T-helper 1 cell (primary cell): ENCODE measurements at places on chromosomes 1 and 21.

GRCh38 chr1:6757719-6758435 is 27.4 kb upstream of the CAMTA1 start:
- DNase-seq, result no peak

- no peak for DNase-seq
Measured at GRCh38 chr1:1434824-1435105, 725 bp upstream of the VWA1 start.

DNA sequence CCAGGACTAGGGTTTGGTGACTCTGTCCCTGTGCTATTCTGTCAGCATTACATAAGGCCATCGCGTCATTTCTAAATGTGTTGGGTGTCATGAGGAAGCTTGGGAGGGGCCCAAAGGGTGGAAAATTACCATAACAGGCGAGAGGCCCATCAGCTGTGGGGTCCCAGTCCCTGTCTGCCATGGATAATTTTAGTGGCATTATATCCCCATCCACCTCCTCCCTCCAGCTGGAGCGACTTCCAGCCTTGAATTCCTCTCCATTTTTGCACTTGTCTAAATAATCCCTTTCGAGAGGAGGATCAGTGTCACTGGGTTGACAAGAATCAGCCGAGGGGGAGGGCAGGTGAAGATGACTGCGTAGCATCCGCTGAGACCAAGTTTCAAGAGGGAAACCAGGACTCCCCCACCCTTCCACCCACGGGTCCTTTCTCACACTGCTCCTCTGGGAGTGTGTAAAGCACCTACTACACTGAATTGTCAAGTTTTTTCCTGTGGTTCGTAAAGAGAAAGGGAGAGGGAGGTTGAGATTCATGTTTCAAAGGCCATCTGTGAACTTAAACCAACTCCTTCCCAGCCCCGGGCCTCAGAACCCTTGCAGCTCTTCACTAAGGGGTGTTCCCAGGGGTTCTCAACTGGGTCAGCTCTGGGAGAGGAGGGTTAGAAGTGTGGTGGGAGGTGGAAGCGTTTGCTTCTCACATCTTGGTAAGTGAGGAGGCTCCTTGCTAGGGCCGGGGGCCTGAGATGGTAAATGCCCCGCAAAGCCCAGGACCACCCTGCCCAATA is 29.2 kb downstream of the VASH2 start:
- DNase-seq, result no peak

DNA sequence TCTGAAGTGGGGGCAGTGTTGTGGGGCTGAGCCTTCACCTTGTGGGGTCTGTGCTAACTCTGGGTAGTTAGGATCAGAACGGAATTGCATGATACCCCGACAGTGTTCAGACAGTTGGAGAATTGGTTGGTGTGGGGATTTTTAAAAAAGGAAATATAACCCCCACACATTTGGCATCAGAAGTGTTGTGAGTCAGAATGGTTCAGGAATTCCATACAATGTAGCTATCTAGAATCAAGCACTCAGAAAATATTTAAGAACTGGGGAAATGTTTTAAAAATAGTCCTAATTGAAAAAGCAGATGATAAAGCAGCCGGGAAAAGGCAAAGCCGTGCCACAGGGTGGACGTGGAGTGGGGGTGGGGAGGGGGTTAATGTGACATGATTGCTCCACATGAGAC is 6.5 kb upstream of the S100A7 start:
- no peak for DNase-seq

GRCh38 chr1:92085727-92086126 is 5.6 kb downstream of the BTBD8 start:
- DNase-seq, result no peak

DNA sequence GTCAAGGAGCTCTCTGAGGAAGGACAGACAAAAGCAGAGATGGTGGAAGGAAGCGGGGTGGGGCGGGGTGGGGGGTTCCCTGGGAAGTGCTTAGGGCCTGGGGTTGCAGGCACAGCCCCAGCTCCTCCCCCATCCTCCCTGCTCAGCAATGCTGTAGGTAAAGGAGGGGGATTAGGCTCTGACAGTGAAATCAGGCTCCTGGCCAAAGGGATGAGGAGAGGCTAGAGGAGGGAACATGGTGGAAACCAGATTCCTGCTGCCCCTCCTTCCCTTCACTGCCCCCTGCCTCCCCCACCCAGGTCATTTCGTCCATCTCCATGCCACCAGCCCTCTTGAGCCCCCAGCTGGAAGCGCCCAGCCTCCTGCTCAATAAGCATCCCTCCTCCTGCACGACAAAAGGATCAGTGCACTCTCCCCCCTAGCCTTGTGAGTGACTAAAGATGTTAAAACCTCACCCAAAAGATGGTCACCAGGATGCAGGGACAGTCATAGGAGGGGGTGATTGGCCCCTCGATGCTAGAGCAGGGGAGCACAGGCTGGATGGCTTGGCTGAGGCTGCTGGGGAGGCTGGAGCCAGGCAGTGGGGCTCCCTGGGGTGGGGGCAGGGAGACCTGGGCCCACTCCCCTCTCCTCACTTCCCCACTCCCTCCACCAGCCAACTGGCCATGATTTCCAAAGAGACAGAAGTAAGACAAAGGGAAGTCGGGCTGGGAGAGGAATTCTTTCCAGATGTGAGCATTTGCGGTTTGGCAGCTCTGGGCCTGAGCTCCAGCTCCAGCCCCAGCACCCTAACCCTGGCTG is 2.2 kb upstream of the CRABP2 start:
- DNase-seq, result no peak

- DNase-seq, result no peak
Measured at GRCh38 chr1:65541161-65541560, 120.7 kb downstream of the LEPR start.

GRCh38 chr1:115402753-115403184 is 64.7 kb upstream of the NGF start:
- no peak for DNase-seq

DNA sequence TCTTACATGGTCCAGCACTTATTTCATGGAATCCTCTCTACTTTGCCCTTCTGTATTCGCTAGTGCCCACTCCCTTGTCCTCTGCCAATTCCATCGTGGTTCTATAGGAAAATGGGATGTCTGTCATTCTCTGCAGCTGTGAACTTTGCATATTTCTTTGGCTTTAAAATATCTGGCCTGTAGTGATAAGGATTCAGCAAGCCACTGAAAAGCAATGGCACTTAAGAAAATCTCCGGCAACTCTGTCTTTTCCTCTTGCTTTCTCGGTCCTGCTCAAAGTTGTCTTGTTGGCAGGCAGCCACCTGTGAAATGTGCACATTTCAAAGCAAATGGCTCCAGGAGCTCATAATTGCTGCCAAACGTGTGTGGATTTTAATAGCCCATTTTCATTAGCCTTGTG is 91.8 kb downstream of the CHD1L start:
- DNase-seq, result no peak

DNA sequence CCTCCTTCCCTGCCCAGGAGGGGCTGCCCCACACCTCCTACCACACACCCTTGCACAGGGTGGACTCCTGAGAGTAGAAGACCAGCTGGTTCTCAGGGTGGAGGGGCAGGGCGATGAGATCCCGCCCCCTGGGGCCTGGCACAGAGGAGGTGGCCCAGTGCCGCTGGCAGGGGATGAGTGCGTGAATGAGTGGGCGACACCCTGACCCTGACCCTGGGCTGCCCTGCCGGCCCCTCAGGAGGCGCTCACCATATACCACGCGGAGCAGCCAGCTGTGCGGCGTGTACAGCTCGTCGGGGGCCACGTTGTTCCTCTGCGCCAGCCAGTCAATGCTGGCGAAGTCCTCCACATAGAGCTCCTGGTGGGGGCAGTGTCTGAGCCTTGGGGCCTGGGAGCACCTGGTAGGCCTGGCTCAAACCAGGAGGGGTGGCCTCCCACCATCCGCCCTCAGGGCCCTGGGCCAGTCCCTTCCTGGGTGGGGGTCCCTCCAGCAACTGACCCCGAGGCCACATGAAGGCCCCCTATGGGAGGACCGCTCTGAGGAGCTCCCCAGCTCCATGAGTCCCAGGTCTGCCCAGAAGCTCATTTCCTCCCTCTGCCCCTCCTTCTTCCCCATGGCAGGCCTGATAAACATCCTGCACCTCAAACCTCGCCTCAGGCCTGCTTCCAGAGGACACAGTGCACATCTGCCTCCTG is 13.0 kb downstream of the LSS start:
- DNase-seq, result no peak

DNA sequence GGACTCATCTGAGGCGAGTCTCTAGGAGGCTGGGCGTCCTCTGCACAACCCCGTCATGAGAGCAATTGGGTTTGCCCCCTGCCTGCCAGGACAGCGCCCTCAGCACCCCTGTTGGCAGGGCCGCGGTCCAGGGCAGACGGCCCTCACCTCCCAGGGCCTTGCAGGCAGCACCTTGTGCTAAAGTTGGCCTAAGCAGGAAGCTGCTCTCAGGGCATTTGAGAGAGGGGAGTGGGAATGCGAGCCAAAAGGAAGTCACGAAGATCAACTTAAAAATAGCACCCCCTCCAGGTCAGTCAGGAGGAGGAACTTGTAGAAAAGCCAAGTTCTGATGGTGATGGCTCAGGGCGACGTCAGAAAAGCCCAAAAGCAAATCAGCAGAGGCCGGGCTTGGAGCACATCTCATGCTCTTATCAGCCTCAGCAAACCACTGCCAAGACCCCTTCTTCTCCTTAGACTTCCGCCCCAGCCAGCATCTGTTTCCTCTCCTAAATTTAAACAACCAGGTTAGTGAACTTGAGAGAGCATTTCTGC is 12.6 kb upstream of the ADORA3 start:
- no peak for DNase-seq

GRCh38 chr1:234246638-234247116 is 126.6 kb upstream of the COA6 start:
- DNase-seq, result no peak

DNA sequence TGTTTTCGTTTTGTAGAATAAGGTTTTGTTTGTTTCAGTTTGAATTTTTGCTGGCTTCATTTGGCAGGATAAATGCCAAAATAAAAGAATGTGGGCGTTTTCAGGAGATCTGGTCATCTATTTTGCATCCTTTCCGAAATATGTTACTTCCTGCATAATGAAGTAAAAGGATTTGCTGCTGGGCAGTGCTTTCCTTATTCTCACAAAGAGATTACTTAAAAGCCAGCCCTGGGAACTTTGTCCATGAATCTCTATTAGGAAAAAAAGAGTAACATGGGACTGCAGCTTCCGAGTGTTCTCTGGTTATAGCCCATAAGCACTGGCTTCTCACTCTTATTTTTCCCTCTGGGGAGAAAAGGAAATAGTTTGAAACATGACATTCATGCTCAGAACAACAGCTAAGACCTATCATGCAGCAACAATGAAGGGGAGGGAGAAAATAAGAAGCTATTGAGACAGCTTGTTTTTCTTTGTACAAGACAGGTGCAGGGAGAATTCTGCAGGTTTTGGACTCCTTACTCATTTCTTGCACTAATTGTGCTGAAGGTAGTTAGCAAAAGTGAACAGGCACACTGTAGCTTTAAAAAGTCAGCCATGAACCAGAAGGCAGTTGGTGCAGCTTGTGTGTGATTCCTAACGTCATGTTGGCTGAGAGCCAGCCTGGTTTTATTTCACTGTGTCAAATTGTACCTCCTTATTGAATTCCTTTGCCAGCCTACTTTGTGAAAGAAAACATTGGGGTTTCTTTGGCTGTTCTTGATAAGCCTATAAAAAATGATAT is at the start of gene SAMD13:
SAMD13 (plus strand) TSS at position 705 of the 781 bp plus-strand sequence. CDS start 1,527 bp downstream, outside the sequence.
- DNase-seq, result no peak

GRCh38 chr21:45091550-45092322 is 17.4 kb downstream of the ADARB1 start:
- DNase-seq, result no peak

- DNase-seq, result no peak
Measured at GRCh38 chr1:230865062-230865817, 3.1 kb downstream of the C1orf198 start.

- DNase-seq, result no peak
Measured at GRCh38 chr1:61976566-61976965, 218.1 kb upstream of the L1TD1 start.

GRCh38 chr1:112325504-112325903 is 70.5 kb upstream of the CTTNBP2NL start:
- no peak for DNase-seq

DNA sequence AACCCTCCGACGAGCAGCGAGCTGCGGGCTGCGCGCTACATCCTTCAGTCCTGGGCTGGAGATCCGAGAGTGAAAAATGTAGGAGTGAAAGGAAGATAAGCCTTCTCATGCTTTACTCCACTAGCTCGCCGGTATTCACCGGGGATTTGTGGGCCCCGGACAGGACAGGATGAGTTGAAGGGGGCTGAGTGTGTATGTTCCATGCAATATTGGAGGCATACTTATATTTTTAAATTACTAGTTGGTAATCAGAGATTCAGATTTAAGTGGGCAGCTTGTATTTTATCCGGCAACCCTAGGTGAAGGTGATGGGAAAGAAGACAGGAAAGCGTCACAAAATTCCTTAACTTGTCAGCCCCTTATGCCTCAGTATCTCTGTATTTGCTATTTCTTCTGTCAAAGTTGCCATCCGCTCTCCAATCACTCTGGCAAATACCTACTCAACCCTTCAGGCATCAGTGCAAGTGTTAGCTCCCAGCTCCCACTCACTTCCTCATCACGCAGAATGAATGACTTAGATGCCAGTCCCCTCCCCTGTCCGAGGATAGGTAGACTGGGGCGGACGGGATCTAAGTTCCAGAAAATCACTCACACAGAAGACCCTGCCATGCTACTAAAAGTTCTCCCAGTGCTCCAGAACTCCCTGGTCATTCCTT is 503 bp upstream of the PIGM start:
- no peak for DNase-seq

- no peak for DNase-seq
Measured at GRCh38 chr21:42865776-42866160, 13.6 kb downstream of the WDR4 start.

- no peak for DNase-seq
Measured at GRCh38 chr1:8040586-8040985, 14.5 kb upstream of the ERRFI1 start.

DNA sequence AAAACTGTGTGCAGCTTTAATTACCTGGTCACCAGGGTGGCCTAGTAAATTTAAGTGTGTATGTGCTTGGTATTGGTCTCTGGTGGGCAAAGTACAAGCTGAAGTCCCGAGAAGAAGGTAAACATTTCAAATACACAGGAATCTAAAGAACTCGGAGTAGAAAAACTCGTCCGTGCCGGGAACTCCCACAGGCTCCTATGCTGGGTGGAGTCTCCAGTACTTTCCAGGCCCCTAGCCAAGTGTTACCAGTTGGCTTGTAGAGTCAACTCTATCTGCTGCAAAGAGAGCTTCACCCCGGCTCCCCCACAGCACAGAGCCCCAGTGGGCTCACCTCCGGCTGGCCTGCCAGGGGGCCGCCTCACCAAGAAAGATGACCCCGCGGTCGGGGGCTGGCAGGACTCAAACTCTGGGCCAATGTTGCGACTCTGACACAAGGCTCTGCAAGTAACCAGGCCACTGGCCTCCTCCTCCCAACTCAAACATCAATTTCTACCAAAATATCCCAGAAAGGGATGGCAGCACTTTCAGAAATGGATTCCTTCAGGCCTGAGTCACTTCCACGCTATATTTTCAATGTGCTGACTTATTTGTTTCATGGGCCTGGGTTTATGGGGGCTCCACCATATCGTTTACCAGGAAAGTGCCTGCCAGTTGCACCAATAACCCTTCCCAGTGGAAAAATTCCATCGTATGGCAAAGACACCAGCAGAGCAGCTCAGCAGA is 73.9 kb downstream of the SLC66A1 start:
- no peak for DNase-seq

DNA sequence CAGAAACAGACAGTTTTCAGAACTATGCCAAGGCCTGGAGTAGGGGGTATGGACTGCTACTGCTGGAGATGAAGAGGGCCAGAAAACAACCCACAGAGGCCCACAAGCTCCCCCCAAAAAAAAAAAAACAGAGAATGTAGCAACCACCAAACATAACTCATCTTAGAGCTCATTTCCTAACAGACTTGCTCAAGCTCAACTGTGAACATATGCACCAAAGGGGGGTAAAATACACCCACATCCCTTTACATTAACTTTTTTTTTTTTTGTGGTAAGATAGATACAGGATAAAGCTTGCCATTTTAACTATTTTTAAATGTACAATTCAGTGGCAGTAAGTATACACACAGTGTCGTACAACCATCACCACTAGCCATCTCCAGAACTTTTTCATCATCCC is 36.0 kb downstream of the SEC16B start:
- DNase-seq, result no peak
